ENCODE measurements at places on chromosomes 5 and 9. TPM values are rescaled to one million over a fixed set of nuclear protein-coding genes. Genes with fewer than 3 reads are reported as not detected.

NAIF1 gene
- total RNA-seq: 10.2 TPM

DNA sequence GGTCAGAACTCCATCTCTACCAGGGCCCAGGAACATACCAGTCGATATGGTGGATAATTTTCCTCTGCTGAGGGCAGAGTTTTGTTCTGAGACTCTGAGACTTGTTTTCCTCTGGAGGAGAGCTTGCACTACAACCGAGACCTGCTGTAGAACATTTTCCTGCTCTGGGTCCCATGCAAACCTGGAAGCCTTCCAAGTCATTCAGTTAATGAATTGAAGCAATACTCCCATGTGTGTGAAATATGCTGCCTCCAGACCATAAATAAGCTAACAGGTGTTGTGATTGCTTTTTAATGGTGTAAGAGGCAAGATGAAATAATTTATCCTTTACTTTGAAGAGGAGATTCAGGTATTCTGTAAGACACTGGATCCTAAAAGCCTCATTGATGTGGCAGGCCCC lies 372.8 kb downstream of the TMEM167A start:
- DNase-seq: no peak

GRCh38 chr5:158205992-158206391 lies 347.0 kb upstream of the CLINT1 start:
- no peak for DNase-seq

DNA sequence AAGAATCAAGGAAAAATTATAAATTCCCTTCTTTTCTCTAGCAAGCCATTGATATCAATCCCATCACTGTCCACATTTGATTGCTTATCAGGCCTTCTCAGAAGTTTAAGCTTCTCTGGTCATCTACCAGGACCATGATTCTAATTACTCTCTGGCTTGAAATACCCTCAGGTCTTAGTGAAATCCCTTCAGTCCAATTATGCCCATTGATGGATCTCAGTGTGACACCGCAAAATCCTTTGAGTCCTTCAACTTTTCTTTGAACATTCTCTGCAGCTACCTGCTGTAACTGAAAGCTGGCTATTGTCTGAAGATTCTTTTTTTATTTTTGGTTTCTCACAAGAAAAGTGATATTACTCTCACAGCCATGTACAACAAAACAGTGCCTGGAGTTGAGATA lies 3.0 kb upstream of the CDH9 start:
- no peak for DNase-seq

ASTN2 gene
- total RNA-seq: 3.0 TPM

DNA sequence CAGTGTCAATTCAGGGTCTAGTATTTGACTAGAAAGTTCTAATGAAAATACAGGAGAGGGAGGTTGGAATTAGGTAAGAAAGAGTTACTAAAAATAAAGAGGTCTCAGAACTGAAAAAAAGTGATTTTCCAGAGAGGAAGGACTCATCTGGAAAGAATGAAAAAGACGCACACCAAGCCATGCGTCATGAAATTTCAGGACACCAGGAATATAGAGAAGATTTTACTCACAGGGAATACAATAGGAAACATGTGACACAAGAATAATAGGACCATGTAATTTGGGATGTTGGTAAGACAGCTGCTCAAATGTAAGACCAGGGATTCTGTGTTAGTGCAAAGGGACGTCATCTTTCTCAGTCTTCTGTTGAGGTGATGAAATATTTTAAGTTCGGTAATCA lies 224.7 kb downstream of the GDNF start:
- peak; percentile 77 for DNase-seq

DNA sequence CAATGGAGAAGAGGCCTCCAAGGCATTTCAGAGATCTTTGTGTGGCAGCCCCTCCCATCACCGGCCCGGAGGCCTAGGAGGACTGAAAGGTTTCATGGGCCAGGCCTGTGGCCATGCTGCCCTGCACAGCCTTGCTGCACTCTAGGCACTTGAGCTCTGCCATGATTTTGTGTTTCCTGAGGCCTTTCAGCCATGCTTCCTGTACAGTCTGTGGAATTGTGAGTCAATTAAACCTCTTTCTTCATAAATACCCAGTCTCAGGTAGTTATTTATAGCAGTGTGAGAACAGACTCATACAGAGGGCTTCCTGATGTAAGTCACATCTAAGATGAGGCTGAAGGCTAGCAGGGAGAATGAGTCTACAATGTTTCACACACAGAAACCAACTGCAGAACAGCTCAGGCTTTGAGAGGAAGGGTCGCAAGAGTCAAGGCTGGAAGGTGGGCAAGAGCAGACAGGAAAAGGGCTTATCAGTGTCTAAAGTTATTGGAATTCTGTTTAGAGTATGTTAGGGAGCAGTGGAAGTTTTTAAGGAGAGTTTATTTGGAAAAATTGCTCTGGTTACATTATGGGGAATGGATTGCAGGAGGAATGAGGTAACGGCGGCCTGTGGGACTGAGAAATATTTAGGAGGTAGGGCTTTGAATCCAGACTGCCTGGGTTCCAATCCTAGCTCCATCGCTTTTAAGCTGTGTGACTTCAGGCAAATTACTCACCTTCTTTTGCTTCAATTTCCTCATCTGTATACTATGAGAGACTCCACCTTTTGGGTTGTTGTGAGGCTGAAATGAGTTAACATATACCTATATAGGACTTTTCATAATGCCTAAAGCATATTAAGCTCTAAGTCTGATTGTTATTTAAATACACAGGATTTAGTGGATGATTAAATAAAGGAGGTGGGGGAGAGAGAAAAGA lies 291.2 kb downstream of the CWC27 start:
- DNase-seq: no peak

KIF4B gene
- total RNA-seq: 0.26 TPM

DNA sequence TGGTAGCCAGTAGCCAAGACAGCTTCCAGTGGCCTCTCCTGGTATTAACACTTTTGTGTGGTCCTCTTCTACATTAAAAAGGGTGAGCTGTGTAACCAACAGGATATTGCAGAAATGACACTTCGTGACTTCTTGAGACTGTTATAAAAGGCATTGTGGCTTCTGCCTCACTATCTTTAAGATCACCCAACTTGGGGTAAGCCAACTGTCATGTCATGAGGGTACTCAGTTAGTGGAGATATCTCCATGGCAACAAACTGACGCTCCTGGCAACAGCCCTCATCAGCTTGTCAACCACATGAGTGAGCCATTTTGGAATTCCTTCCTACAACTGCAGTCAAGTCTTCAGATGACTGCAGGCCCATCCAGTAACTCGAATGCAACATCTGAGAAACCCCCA lies 121.7 kb downstream of the DEPDC1B start:
- DNase-seq: no peak
